Posterior vena cava (tissue), 2 donors: ENCODE measurements at places on chromosomes 7 and 10. TPM values are rescaled to one million over a fixed set of nuclear protein-coding genes. Genes with fewer than 3 reads are reported as not detected.
A peak's percentile ranks its signal among the peaks of the same experiment; 100 is the strongest.

DNA sequence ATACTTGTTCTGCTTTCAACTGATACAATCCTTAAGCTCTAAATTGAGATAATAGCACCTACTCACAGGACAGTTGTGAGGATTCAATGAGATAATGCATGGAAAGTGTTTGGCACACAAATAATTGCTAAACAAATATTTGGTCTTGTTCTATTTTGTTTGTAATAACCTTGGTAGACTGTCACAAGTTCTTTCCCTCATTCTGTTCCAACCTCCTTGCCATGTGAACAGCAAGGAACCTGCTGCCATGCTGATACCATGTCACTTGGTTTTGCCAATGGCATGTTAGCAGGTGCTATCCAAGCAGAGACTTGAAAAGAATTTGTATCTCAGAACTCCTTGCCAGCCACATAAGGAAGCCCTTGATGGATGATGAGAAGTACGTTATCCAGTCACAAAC lies 24.8 kb upstream of the TECTB start:
- DNase-seq: no peak

DNA sequence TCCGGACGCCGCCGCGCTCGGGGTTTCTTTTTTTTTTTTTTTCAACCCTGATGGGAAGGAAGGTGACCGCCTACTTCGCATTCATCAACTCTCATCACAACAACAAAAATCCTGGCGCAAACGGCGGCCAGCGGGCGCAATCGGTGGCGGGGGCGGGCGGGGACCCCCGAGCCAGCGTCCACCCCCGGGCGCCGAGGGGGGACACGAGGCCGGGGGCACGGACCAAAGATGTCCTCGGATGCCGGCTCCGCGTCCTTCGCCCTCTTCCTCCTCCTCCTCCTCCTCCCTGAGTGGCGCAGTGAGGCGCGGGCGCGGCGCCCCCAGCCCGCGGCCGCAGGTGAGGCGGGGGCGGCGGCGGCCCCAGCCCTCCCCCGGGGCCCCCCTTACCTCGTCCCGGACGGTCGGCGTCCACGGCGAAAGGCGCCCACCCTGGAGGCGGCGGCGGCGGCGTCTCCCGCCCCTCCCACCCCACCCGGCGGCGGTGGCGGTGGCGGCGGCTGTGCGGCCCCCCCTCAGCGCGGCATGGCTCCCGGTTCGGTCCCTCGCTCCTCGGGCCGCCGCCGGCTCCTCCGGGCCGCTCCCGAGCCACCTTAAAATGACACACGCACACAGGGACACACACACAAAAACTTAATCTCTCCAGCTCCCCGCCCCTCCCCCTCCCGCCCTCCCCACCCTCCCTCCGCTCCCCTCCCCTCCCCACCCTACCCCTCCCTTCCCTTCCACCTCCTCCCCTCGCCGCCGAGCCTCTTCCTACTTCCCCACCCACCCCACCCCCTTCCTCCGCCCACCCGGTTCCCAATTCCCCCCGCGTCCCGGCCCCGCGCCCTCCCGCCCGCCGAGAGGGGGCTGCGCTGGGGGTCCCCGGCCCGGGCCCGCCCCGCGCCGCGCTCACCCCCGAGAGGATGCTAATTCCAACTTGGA lies at the start of gene CTBP2:
TSS of gene CTBP2 (minus strand) at position 632 of the 924 bp plus-strand sequence.
- DNase-seq: no peak

DNA sequence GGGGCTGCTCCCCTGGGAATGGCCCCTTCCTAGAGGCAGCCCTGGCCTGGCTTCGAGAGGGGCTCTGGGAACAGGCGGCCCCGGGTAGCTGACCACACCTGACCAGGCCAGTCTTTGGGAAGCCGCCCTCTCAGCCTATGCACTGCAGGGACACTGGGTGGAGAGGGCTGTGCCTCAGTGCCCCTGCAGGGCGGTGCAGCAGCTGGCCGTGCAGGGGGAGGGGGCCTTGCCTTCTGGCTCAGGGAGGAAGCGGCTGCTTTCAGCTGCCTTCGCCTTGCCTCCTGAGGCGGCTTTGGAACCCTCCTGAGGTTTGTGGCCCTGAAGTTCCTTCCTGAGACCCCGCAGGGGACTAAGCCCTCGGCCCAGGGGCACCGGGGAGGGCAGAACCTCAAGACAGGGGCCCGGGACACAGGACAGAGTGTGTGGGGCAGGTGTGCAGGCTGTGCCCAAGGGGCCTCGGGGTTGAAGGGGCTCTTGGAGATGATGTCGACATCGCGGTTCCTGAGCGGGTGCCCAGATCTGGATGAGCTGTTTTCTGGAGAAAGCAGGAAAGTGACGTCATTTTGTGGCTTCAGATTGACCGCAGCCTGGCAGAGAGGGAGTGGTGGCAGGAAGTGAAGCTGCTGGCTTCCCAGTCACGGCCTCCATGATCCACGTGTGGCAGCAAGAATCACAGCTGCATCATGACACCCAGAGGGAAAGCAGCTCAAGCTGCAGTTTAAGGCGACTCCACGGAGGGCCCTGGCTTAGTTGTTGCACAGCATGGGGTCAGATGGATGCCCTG lies 17.7 kb downstream of the ADAM8 start:
- DNase-seq: peak; percentile 97

GRCh38 chr7:146722986-146723385 lies 606.4 kb downstream of the CNTNAP2 start:
- DNase-seq: no peak

GRCh38 chr10:48423884-48424283 lies 117.4 kb downstream of the MAPK8 start:
- DNase-seq: no peak

DNA sequence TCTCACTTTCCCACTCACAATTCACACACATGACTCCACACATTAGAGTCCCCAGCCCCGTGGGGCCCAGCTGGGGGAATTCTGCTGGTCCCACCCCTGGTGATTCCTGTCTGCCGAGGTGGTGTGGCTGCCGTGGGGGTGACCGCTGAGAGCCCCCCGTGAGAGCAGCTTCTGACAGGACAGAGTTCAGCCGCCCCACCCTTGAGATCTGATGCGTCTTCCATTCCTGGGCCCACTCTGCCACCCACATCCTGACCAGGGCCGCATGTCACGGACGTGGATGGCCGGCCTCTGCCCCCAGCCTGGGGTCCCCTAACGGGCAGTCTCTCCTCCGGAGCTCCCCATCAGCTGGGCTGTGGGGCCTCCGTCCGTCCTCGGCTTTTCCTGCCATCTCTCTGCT lies 240.1 kb upstream of the PITRM1 start:
- DNase-seq: no peak

GRCh38 chr7:83769407-83769806 lies 120.5 kb upstream of the SEMA3E start:
- DNase-seq: no peak

The CPEB3 gene
- total RNA-seq: 3.1 TPM

DNA sequence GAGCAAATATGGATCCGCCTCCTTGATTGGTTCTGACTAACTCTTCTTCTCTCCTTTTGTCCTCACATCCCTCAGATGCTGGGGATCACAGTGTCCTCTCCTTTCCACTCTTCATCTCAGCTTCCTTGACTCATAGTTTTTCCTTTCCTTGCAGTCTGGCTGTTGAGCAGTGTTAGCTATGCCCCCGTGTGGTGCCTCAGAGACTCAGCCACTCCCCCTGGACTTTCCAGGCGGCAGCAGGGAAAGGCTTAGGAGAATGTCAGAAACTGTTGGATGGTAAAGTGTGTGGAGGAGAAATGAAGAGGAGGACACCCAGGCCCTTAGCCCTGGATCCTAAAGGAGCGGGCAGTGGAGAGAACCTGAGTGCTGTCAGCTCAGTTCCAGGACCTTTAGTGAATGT lies 267.5 kb downstream of the CELF2 start:
- DNase-seq: no peak

DNA sequence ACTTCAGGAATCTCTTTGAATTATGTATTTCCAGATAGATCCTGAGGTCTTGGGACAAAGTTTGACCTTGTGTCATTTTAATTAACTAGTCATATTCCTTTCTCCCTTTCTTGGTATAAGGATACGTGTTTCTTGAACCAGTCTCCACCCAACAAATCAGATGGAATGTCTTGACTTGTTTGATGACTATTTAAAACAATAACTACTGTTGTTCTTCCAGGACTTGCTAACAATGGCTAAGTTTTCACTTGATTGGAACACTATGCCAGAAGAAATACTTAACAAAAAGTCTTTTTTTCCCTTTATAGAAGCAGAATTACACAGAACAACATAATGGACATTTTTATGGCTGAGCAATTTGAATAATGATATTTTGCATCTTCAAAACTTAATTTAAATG lies 43.0 kb upstream of the WIPF3 start:
- no peak for DNase-seq

The PLPP4 gene
- total RNA-seq: not detected

The HTR5A gene
- not detected for total RNA-seq

The CPA4 gene
- 0.62 TPM for total RNA-seq

The DDC gene
- total RNA-seq: not detected

- DNase-seq: no peak
These were observed 108.4 kb upstream of the PDLIM1 start for GRCh38 chr10:95399183-95399582.

The SEMA3D gene
- total RNA-seq: 21.4 TPM

- DNase-seq: no peak
These were observed 38.5 kb downstream of the CABCOCO1 start for GRCh38 chr10:61701055-61701705.

The AUTS2 gene
- 52.9 TPM for total RNA-seq

DNA sequence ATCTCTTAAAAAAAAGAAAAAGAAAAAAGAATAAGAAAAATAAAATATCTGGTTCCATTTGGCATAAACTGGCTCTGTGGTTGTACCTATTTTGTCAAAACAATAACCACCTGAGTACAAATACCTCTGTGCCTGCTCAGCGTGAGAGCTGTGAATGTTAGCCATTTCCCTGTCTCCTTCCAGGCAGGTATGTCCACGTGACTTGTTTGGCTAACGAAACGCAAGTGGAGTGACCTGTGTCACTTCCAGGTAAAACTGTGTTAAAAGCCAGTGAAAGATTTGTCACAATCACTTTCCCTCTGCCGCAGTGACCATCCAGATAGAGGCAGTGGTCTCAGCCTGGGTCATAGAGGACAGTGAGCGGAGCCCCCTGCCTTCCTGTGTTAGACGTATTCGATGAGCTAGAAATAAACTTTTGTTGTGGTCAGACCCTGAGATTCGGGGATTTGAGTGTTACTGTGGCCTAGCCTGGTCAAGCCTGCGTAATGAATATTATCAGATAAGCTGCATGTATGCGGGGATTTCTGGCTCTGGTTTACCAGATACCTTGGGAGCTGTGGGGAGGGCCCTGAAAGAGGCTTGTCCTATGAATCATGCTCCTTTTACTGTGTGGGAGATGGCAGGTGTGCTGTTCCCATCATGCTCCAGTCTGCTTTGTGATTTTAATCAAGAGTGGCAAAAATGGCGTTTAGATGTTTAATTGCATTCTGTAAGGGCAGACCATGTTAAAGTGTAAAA lies 3.8 kb downstream of the PTER start:
- DNase-seq: no peak

DNA sequence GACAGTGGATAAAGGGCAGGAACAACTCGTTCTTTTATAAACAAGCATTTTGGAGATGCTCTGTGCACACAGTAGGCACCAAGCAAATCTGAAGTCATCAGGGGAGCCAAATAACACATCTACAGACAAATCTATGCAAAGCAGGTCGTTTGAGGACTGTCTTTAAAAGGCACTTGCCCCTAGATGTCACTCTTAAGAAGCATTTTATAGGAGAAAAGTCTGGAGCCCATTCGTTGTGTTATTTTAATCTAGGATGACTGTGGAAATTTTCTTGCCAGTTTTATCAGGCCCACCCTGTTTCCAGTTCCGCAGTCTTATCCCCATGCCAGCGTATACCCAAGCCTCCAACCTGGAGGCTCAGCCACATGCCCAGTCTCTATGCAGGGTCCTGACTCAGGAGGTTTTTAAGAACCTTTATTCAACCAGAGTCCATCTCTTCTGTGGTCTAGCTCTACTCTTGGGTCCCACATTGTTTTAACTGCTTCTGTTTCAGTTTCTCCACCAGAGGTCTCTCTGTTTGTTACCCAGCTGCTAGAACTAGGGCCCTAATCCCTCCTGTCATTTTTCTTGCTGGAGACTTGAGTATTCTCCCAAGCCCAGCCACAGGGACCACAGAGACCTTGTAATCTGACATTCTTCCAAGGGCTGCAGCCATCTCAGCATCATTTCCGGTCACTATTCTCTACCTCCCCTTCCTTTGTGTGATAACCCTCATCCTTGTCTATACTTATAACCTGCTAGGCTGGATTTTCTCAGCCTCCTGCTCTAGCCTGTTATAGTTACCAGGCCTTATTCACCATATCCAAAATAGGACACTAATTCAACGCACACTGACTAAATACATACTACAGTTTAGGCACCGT lies 26.7 kb downstream of the PIK3CG start:
- no peak for DNase-seq
